ENCODE measurements at places on chromosomes 2 and 18.

DNA sequence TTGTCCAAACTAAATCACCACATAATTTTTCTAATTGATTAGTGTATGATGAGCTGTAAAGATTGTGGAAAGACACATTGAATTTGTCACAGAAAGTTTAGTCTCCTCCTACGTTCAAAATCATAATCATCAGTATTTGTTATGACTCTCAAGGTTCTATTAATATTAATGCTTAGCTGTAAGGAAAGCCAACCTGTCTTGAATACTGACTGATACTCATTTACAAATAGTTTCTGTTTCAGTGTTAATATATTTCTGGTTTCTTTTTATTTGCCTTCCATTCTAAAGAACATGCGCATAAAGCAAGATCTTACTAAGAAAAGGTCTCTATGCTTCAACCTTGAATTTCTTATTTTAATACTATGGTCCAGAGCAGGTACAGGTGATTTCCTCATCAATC, 55.1 kb downstream of the CPS1 start:
- DNase-seq, result no peak

DNA sequence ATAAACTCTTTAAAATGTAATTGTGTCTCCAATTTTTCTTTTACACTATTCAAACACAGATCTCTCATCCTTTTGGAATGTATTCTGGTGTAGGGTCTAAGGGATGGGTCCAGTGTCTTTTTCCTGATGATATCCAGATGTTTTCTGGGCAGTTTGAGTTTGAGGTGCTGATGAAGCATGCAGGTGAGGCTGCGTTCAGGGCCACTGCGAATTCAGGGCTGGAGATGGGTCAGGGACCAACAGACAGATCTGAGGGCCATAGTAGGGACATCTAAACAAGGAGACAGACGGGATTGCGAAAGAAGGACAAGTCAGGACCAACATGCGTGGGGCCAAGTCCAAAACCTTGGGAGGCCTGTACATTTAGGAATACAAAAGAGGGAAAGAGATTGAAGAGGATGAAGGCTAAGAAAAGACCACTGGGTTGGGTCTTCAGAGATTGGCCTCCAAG, 70.2 kb downstream of the ACAA2 start:
- DNase-seq, result no peak

DNA sequence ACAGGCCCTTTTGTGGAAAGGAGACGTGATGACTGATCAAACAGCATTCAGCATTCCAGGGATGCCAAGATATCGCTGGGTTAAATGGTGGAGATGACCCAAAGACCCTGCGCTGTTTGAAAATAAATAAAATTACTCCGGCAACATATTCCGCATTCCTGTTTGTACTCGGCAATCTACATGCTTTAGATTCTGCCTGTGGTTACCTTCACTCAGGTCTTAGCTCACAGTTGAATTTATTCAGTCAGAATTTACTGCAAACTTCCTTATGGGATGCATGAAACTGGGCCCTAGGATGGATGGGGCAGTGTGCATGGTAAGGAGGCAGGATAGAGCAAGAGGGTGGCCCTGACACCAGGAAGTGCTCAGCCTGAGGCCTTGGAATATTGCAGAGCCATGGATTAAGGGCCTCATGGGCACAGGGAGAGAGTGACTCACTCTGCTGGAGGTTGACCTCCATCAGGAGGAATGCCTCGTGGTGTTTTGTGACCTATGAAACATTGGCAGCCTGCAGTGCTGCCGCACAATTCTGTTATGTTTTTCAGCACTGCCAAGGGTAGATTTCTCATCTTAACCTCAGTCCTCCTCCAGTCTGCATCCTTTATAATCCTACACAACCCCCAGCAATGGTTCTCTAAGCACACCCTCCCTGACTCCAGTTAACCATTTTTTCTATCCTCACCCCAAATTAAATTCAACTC, 321.4 kb downstream of the IRS1 start:
- DNase-seq, result no peak

GRCh38 chr2:208360259-208361076, 46.1 kb upstream of the PTH2R start:
- DNase-seq, result no peak

GRCh38 chr2:101501443-101501842, 26.5 kb upstream of the RFX8 start:
- DNase-seq, result no peak
